ENCODE measurements at places on chromosomes 5 and 9.

DNA sequence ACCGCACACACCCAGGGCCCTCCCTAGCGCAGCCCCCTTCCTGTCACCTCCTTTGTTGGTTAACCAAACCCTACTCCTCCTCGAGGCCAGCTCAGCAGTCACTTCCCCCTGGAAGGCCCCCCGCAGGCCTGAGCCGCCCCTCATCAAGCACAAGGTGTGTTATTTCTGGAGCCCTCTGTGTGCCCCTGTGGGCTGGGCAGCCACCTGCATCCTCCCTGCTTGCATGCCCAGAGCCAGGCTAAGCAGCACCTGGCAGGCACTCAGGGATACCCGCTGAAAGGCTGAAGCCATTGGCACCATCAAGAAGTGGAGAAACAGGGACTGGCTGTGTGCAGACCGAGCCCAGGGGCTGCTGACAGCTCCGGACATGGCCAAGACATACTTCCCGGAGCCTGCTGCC, 121.8 kb downstream of the ZNF354C start:
- DNase-seq: no peak

DNA sequence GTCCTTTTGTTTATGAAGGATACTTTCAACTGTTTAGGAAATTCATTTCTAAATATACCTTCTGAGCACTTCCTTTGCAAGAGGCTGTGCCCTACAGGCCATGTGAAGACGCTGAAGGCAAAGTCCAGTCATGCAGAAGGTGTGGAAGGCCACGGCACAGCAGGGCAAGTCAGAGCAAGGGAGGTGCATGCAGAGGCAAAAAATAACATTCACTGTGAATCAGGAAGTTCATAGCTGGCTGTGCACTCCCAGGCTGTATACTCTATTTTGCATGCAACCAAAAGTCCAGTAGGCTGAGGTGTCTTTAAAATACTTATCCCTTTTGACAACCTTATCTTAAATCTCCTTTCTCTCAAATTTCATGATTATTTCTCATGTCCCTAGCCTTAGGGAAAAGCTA, 50.3 kb downstream of the GNAQ start:
- peak; percentile 51 for DNase-seq

DNA sequence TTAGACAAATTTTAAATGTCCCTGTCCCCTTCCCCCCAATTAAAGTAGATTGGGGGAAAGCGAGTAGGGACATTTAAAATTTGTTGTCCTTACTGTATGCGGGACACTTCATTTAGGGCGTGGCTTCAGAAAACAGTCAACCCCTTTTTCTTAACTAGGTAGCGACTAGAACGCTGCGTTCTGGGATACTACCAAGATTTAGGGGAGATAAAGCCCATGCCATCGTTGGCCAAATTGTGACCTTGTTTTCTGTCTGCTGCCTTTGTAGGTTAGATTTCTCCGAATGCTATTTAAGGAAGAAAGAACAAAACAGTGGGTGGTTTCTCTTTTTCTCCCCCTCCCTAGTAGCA, 1.2 kb downstream of the CKS2 start:
- DNase-seq: peak; percentile 59

DNA sequence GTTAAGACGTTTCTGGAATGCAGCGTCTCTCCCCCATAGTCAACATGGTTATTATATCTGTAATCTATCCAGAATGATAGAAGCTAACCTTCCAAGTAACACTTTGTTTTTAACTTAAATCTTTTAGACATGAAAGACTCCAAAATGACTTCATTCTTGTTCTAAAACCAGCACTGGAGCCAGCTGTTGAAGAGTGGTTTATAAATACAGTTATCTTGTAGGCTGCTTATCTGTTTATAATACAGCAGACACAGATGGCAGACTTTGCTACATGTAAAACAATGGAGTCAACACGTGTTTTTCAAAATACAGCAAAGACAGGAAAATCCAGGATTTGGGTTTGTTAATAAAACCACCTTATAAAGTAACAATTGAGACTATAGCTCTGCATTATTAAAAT, 48.8 kb upstream of the RETREG1 start:
- no peak for DNase-seq

- DNase-seq: no peak
Measured at GRCh38 chr9:70852711-70853240, 268.6 kb downstream of the TRPM3 start.

- no peak for DNase-seq
Measured at GRCh38 chr9:4017749-4018491, 281.9 kb downstream of the GLIS3 start.

DNA sequence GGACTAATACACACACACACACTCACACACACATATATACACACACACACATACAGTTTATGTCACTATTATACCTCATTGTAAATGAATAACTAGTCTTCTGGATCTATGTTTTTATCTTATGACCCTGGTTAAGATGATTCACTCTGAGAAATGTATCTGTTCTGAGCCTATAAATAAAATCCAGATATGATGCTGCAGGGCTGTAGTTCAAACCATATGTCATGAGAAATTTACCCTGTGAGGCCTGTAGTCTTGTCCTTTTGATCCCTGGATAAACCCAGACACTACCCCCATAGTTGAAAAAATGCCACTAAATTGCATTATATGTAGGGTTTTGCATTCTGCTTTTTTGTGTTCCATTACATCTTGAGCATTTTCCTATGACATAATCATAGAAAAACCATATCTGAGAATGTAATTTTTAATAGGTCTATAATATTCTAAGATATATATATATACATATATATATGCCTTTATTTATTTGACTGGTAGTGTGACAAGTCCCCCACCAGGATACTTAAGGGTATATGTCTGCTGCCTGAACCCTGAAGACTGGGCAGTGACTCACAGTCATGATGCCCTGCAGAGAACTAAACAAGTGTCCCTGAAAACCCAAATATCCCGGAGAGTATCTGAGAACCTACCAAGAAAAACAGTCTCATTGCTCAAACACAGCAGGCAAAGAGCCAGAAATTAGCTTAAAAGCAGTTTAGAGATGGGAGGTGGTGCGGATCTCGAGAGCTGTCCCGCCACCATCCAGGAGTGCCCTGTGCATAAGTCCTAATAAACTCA, 18.4 kb upstream of the ALDOB start:
- peak; percentile 65 for DNase-seq

GRCh38 chr9:35741740-35742139, 7.3 kb downstream of the GBA2 start:
- DNase-seq: no peak

- DNase-seq: no peak
Measured at GRCh38 chr9:37923796-37924427, 20.0 kb upstream of the SLC25A51 start.

GRCh38 chr5:146248561-146248960, 45.2 kb downstream of the RBM27 start:
- DNase-seq: no peak

- DNase-seq: peak; percentile 22
Measured at GRCh38 chr9:98429613-98430012, 174.2 kb upstream of the TBC1D2 start.

- no peak for DNase-seq
Measured at GRCh38 chr9:135787776-135788575, 86.0 kb downstream of the KCNT1 start.

DNA sequence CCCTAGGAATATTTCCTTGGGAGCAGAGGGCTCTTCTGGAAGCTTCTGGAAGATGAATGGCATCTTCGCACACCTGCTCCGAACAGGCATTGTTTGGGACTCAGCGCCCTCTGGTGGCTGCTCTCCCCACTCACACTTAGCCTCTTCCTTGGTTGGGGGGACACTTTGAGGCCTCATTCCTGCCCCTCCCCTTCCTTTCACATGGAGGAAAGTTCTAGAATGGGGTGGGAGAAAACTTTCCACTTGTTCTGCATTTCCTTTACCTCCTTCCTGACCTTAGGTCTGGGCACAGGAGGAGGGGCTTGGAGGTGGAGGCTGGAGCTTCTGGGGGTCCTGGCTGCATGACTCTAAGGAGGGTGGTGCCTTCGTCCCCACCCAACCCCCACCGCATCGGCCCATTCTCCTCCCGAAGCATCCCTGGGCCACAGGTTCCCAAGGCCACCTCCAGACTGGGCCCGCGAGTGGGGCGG, 19.3 kb upstream of the SMIM32 start:
- no peak for DNase-seq

DNA sequence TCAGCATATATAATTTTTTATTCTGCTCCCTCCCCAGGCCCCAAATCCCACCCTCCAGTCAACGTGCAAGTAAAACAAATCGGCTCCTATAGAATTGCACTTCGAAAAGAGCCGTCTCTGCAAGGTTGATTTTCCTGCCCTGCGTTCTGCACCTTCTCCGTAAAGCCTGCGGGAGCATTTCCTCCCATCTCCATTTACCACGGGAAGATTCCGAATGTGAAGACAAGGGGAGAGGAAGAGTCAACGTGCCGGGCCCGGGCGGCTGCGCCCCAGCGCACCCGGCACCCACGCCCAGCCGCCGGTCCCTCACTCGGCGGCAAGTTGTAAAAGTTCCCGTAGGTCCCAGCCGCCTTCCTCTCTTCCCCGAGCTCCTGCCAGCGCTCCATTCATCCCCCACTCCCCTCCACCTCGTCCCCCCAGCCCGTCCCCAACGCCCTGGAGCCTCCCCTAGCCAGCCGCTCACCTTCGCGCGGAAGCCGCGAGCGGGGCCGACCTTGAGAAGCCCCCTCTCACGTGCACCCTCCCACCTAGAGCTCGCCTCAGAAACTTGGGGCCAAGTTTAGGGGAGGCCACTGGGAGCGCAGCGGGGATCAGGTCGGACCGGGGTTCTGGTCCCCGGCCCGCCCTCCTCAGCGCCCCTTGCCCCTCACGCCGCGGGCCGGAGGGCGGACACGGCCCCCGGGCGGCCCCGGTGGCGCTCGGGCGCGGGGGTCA, 431 bp downstream of the BNC2 start:
- peak; percentile 18 for DNase-seq

- no peak for DNase-seq
Measured at GRCh38 chr5:120320626-120321025, 143.5 kb upstream of the PRR16 start.

DNA sequence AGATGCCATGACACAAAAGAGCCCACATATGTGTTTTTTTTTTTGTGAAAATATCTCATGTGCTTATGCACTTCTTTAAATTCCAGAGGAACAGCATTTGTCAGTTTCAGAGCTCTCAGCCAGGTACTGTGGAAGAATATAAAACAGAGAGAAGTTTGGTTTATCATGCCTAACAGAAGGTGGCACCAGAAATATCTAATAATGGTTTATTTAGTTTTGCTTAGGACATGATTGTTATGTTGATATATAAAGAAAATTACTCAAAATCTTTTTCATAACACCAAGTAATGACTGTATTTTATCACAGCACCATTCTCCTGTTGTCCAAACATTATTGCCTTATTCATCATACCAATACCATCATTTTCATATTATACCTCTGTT, 455.6 kb upstream of the ACTBL2 start:
- DNase-seq: no peak

DNA sequence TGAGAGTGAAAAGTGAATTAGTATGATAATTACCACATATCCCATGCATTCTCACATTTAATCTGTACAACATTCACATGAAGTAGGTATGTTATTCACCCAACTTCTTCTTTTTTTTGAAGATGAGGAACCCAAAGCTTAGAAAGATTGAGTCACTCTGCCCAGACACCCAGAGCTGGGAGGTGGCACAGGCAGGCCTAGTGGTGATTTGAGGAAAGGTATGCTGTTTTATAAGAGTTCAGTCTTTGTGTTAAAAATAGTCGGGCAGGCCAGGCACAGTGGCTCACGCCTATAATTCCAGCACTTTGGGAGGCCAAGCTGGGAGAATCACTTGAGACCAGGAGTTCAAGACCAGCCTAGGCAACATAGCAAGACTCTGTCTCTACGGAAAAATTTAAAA, 285.3 kb downstream of the NR3C1 start:
- no peak for DNase-seq

- peak; percentile 85 for DNase-seq
Measured at GRCh38 chr5:65722575-65723403, 784 bp downstream of the NLN start.

- DNase-seq: peak; percentile 48
Measured at GRCh38 chr5:43648499-43649124, 45.6 kb downstream of the NNT start.

DNA sequence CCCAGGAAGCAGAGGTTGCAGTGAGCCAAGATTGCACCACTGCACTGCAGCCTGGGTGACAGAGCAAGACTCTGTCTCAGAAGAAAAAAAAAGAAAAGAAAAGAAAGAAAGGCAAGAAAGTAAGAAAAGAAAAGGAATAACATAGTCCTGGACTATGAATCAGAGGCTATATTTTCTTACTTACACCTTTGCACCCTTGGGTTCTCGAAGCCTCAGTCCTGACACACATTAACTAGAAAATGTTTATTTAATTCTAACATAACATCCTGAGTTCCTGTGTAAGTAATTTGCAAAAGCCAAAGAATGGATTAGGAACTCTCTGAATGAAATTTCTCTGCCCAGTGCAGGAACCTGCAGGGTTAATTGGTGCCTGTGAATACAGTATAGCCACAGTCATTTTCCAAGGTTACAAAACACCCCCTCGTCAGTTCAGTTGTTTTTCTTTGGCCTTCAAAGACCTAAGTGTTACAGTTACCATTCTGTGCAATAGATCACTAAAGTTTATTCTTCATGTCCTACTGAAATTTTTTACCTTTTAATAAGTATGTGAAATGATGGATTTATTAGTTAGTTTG, 147.6 kb downstream of the SV2C start:
- DNase-seq: no peak

DNA sequence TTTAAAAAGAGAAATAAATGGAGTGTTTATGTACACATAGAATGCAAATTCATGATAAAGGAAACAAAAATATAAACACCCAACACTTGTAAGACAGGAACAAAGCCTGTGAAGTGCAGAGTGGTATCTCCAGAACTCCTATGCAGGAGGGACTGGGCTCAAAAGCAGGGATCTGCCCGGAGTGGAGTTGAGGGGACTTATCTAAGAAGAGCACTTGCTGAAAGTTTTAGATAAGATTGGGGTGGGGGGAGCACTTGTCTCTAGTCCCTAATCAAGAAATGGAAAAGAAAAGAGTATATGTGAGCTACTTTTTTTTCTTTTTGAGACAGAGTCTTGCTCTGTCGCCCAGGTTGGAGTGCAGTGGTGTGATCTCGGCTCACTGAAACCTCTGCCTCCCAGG, 840.4 kb downstream of the MAT2B start:
- no peak for DNase-seq

- no peak for DNase-seq
Measured at GRCh38 chr5:169542811-169543210, 40.8 kb upstream of the SPDL1 start.

GRCh38 chr9:73347720-73348119, 196.1 kb downstream of the ANXA1 start:
- DNase-seq: no peak

DNA sequence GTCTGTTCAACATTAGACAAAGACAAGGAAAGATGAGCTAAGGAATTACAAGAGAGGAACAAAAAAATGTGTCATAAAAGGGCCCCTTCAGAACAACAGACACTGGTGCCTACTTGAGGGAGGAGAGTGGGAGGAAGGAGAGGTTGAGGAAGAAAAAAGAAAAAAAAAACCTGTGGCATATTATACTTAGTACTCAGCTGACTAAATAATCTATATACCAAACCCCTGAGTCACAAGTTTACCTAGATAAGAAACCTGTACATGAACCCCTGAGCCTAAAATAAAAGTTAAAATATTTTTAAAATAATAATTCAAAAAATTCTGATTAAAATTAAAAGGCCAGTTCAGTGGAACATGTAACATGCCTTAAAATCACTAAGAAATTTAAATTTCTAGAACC, 107.3 kb downstream of the MTREX start:
- no peak for DNase-seq

GRCh38 chr5:138979684-138980280, 104.6 kb upstream of the LRRTM2 start:
- no peak for DNase-seq

Measured in foreskin fibroblast (primary cell).